Brain pericyte (primary cell): ENCODE measurements at places on chromosomes 3 and 15.

DNA sequence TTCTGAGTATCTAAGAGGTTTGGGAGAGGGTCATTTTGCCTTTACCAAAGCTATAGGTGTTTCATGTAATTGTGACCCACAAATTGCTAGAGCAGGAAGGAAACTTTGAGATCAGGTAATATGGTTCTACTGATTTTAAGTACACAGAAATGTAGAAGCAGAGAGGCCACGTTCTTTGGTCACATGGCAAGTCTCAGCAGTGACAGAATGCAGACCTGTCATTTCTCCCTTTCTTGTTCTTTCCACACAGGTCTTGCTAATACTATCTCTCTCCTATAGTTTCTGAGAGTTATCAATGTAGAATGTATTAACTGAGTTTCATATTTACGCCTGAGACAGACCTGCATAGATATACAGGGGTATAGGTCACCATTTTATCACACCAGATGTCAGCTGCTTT lies 10.9 kb upstream of the RTP1 start:
- DNase-seq: no peak

- no peak for DNase-seq
Observed at GRCh38 chr3:43902415-43902814, 211.7 kb downstream of the ABHD5 start.

DNA sequence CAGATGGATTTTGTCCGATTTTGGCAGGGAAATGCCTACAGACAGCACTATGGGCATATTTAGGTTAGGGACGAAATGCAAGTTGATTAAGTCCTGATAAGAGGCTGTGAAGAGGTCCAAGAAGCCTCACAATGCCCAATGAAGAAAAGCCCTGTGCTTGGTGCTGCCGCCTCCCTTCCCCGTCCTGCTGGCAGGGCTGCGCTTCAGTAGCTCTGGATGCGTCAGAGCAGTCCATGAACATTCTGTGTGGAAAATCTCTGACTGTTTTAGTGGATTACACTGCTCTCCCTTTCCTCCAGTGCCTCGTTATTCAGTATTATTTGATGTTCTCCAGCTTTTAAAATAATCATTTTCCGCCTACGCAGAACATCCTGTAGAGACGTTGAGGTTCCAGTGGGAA lies 39.6 kb downstream of the MLH1 start:
- no peak for DNase-seq

GRCh38 chr3:39362812-39363211 lies 20.4 kb upstream of the SLC25A38 start:
- no peak for DNase-seq

DNA sequence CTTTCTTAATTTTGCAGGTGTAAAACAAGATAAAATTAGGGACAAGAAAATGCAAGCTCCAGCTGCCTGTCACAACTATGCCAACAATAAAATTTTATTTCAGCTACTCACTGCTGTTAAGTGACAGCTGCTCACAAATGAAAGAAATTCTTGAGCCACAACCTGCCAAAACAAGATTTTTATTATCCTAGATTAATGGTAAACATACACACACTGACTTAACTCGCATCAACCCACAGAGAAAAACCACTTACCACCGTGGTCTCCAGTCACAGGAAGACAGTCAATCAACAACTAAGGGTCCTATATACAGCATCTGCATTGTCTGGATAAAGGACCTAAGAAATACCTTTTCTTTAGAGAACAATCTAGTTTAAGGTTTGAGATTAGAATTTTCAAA lies 31.3 kb downstream of the EFL1 start:
- no peak for DNase-seq

DNA sequence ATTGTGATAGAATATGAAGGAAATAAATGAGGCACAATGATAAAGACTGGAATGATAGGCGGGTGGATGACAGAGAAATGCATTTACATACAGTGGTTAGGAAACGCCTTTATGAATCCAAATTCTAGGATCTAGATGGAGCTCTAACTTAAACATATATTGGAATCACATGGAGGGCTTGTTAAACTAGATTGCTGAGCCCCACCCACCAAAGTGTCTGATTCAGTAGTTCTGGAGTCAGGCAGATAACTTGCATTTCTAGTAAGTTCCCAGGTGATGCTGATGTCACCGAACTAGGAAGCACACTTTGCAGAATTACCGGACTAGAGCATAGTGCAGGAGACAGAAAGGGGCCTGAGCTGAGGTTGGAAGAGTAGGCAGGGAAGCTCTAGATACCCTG lies 837.2 kb downstream of the FHIT start:
- no peak for DNase-seq

DNA sequence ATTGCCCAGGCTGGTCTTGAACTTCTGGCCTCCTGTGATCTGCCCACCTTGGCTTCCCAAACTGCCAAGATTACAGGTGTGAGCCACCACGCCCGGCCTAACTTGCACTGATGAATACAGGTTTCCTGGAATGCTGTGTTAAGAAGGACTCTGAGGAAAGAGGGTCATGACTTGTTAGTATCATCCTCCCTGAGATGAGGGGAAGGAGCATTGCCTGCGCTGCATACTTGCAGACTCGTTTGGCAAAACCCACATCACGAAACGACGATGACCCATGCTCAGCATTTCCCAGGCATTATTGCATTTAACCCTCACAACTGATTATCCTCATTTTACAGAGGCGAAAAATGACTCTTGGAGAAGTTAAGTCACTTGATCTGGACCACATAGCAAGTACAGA lies 18.9 kb downstream of the COLQ start:
- DNase-seq: no peak

GRCh38 chr3:67561266-67561665 lies 93.1 kb downstream of the SUCLG2 start:
- no peak for DNase-seq

- DNase-seq: no peak
Observed at GRCh38 chr15:27514526-27514925, 543.5 kb downstream of the GABRG3 start.

DNA sequence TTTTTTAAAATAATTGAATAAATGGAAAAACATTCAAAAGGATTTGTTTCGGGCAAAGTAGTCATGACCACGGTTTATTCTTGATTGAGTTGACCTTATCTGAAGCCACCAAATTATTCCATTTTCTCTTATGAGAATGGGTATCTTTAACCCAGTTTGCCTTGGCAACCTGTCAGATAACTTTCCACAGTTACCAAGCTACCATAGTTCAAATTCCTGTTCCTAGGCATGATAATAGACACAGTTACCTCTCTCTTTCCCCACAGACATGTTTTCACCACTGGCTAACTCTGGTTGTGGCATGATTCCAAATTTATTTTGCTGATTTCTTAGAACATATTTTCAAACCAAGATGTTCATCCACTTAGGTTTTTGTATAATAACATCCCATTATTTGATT lies 84.9 kb downstream of the NECTIN3 start:
- DNase-seq: no peak

DNA sequence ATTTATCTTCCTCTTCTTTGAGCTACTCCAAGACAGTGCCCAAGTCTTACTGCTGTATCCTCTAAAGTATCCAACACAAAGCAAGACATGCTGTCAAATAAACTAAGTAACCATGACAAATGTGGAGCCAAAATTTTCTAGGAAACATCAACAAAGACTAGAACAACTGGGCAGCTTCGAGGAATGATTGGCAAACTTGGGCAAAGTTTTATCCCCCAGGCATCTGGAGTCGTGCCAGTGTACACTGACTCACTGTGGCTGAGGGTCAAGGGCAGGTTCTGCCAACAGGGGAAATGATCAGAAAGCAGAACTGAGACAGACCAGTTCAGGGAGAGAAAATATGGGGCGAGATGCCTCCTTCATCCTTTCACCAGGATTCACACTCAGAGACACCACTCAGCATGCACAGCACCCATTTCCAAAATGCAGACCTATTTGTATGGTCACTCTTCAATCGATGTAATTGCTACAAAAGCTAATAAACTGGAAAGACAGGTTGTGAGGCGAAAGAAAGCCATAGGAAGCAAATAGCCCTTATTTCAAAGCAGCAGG lies 65.8 kb downstream of the MB21D2 start:
- DNase-seq: peak; percentile 63

GRCh38 chr15:68578980-68579935 lies at the start of gene CORO2B:
CORO2B (plus strand) TSS chr15:68578993; CDS start chr15:68579263, 270 bp downstream.
- no peak for DNase-seq

DNA sequence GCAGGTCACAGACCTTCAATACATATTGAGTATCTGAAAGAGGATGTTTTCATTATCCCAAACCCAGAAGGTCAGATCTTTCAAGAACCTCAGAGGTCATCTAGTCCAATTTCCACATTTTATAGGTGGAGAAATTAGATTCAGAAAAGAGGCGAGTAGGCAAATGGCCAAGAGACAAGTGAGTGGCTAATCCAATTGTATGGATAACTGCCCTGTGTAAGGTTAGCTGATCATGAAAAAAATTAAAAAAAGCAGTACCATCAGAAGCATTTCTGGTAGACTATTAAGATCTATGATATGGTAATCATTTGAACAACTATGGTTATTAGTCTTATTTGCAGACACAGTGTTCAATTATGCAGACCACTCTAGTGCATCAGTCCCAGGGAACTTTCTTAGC lies 660.7 kb upstream of the CFAP20DC start:
- no peak for DNase-seq

GRCh38 chr3:51711352-51712037 lies 4.6 kb downstream of the GRM2 start:
- DNase-seq: no peak

- no peak for DNase-seq
Observed at GRCh38 chr3:127037418-127037841, 54.5 kb downstream of the PLXNA1 start.

DNA sequence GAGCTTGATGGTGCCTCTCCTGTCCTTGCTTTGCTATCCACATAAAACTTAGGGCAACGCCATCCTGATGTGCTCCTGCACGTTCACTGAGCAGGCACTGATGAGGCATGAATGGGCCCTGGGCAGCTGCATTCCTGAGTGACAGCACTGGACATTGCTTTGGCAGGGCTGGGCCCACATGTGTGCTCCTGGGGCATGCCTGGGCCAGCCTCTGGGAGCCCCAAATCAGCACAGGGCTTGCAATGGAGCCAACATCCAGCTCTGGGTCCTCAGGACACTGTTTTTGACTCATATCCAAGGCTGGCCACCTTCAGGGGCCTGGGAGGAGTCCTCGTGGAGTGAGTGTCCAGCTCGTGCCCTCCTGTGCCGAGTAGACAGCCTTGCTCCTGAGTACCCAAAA lies 5.9 kb upstream of the TKT start:
- no peak for DNase-seq

- DNase-seq: no peak
Observed at GRCh38 chr3:8488411-8488810, 13.2 kb upstream of the LMCD1 start.

GRCh38 chr15:83248151-83249029 lies 36.1 kb downstream of the BNC1 start:
- DNase-seq: peak; percentile 34

GRCh38 chr3:187358068-187358467 lies 10.1 kb upstream of the RTP4 start:
- no peak for DNase-seq

DNA sequence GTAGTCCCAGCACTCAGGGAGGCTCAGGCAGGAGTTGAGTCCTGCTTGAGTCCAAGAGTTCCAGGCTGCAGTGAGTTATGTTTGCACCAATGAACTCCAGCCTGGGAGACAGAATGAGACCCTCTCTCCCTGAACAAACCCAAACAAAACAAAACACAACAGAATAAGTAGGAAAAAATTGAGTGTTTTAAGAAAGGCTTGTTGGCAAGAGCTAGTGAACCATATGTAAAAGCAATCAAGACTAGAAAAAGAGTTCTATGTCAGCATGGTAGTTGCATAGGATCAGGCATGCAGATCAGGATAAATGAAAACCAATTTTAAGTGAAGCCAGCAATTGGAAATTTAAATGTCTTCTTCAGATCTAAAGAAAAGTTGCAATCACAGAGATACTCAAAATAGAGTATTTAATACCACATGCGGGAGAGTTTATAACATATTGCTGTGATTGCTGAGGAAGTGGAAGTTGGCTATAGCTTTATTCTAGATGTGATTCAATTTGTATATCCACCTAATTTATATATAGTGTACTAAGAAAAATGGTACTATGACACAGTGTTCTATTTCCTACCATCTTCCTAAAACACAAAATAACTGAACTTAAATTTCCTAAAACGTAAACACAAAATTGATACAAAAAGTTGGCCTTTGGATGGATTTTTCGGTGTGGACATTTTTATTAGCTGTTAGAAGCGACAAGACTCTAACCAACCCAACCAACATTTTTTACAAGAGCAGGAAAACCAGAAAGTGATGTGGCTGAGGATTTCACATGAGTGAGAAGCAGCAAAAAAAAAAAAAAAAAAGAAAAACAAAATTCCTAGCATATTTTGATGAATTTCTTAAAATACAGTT lies 101.9 kb upstream of the ROBO1 start:
- no peak for DNase-seq

GRCh38 chr3:16866571-16866970 lies 18.2 kb upstream of the PLCL2 start:
- peak; percentile 17 for DNase-seq

GRCh38 chr3:75982151-75982550 lies 196.8 kb upstream of the ZNF717 start:
- DNase-seq: no peak

DNA sequence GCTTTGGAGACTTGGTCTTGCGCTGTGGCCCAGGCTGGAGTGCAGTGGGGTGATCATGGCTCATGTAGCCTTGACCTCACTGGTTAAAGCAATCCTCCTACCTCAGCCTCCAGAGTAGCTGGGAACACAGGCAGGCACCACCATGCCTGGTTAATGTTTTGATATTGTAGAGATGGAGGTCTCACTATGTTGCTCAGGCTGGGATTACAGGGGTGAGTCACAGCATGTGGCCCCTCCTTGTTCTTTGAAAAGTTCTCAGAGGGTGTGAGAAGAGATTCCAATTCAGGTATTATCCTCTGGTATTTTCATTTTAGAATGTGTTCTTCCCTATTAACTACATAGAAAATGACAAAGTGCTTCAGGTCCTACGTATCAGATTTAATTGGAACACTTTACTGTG lies 51.9 kb upstream of the RPL32 start:
- DNase-seq: no peak

GRCh38 chr15:67085818-67086636 lies 20.6 kb downstream of the SMAD3 start:
- no peak for DNase-seq

GRCh38 chr3:180036092-180036670 lies 556 bp downstream of the PEX5L start:
- no peak for DNase-seq

- no peak for DNase-seq
Observed at GRCh38 chr3:33543601-33544000, 103.4 kb upstream of the UBP1 start.

DNA sequence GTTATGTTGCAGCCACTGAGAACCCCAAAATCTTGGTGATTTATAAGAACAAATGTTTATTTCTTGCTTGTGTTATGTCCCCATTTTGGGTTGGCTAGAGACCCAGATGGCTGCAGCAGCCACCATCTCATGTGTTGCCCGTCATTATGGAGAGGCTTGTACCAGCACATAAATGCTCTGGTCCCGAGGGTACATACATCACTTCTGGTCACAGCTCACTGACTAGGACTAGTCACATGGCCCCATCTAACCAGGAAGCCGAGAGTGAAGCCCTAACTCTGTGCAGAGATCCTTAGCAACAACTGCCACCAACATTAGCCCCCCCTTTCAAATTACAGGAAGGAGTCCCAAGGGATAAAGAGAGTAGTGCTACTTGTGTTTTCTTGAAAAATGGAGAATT lies 25.5 kb upstream of the HACD2 start:
- no peak for DNase-seq
